CD4-positive, alpha-beta T cell treated with Interferon alpha-2 for 1 hour (primary cell): ENCODE measurements at places on chromosomes 7 and 10.

- DNase-seq, result no peak
Measured at GRCh38 chr10:79927111-79927828, 21.6 kb downstream of the SFTPD start.

- DNase-seq, result no peak
Measured at GRCh38 chr10:76401006-76401405, 969.6 kb downstream of the LRMDA start.

DNA sequence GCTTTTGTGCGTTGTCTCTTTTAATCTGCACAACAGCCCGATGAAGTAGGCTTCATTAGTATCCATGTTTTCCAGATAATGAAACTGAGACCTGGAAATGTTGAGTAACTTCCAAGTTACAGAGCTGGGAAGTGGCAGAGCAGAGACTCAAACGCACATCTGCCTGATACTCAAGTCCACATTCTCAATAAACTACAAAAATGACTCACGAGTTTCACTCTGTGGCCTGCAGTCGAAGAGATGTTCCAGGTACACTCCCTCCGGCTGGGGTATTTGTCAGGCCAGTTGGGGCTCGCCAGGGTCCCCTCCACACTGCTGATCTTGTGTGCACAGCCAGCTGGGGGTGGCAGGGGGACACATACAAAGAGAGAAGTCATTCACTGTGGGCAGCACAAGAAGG is 17.7 kb upstream of the OPALIN start:
- DNase-seq, result no peak

- DNase-seq, result no peak
Measured at GRCh38 chr10:129969184-129969910, 5.3 kb upstream of the EBF3 start.

- DNase-seq, result peak; percentile 15
Measured at GRCh38 chr7:23247603-23248335, 1.2 kb downstream of the GPNMB start.

- DNase-seq, result no peak
Measured at GRCh38 chr7:7902845-7903244, 65.8 kb upstream of the GLCCI1 start.

DNA sequence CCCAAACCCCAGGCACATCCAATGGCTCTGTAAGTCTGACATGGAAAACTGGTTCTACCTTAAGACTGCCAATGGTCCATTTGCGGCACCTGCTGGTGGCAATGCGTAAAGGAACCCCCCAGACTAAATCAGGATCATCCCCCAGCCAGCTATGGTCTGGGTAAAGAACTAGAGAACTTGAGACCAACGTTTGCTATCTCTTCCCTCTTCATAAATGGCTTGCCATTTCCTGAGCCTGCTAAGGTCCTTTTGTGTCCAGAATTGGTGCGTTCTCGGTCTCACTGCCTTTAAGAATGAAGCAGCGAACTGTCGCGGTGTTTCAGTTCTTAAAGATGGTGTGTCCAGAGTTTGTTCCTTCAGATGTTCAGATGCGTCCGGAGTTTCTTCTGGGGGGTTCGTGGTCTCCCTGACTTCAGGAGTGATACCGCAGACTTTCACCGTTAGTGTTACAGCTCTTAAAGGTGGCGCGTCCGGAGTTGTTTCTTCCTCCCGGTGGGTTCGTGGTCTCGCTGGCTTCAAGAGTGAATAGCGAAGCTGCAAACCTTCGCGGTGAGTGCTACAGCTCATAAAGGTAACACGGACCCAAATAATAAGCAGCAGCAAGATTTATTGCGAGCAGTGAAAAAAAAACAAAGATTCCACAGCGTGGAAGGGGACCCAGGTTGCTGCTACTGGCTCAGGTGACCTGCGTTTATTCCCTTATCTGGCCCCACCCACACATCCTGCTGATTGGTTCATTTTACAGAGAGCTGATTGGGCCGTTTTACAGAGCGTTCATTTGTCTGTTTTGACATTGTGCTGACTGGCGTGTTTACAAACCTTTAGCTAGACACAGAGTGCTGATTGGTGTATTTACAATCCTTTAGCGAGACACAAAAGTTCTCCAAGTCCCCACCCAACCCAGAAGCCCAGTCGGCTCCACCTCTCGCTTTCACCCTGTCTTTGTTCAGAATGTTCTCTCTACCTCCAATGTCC is 95.4 kb downstream of the ELMO1 start:
- DNase-seq, result peak; percentile 79

DNA sequence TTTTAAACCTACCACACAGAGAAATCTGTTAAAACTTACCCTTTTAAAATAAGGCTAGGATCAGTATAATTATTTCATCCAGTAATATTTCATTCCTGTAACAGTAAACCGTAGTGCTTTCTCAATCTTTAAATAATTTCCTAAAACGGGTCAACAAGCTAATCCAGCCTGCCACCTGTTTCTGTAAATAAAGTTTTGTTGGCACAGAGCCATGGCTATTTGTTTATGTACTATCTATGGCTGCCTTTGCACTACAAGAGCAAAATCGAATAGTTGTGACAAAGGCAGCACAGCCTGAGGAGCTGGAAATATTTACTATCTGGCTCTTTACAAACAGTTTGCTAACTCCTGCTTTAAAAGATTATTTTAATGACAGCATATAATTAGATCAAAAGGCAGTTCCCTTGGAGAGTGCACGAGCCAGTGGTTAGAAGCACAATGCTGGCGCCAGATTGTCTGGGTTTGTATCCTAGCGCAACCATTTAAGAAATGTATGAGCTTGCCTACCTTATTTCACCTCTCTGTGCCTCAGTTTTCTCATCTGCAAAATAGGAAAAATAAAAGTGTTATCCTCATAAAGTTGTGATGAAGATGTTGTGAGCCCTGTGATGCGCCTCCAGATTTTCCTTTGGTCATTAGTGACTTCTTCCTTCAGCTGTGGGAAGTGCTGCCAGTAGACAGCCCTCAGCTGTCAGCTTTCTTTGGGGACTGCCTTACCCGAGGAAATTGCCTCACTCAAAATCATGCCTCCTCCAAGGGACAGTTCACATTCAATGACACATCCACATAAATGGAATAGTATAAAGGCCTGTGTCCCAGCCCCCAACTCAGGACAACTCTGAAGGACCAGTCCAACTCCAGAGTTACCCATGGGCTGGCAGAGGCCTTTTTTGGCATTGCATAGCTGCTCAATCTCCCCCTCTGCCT is 11.8 kb upstream of the MIOS start:
- no peak for DNase-seq

- DNase-seq, result no peak
Measured at GRCh38 chr7:92282930-92283329, 37.2 kb downstream of the ANKIB1 start.

DNA sequence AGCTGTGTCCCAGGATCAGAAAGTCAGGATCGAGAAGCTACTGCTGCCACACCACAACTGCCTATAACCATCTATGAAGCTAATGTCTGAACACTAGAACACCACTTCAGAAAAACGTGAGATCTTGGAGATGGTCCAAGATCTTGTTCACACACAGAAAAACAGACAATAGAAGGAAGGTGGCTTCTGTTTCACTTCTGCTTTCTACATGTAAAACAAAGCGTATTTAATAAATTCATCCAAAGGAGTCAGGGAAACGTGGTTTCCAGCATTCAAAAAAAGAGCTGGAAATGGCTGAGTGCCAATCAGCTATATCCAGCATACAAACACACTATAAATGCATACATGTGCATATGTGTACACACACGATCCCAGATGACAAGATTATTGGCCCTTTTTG is 70.2 kb upstream of the CCDC71L start:
- DNase-seq, result no peak

DNA sequence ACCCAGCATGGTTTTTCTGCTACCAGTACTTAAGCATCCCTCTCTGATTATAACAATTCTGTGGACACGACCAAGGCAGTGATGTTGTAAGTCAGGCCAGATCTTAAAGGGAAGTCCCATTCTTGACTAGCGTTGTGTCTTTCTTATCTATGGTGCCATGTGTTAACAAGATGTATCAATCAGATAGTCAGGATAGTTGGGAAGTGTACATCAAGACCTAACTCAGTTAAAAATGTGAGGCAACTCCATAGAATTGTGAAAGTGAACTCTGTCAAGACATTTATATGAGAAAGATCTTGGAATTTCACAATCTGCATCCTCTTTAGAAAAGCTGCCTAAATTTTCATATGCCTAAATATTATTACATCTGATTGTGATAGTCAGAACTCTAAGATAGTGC is 341.7 kb upstream of the SEMA3D start:
- DNase-seq, result no peak

DNA sequence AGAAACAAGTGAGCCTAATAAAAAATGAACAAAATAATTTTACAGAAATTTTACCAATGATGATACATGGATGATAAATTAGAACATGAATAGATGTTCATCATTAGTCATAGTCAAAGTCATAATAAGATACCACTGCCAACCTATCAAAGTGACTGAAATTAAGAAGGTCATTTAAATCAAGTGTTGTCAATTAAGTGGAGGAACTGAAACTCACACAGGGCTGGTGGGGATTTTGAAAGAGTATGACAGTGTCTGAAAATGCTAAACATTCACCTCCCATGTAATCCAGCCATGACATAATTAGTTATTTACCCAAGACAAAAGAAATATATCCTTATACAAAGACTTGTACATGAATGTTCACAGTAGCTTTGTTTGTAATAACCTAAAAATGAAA is 57.1 kb upstream of the DYNC1I1 start:
- no peak for DNase-seq

GRCh38 chr10:129105266-129105665 is 361.8 kb upstream of the MGMT start:
- no peak for DNase-seq

DNA sequence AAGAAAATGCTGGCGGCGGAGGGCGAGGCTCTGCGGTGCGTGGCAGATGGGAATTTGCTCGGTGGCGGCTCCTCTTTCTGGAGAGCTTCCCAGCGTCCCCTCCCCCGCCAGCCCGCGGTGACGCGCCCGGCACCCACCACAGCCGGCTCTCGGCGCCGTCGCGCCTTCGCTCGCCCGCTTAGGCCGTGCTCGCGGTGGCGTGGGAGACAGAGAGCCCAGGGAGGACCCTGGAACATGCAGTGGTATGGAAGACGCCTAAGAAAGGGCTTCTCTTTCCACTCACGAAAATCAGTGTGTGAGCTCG is 576 bp upstream of the CSGALNACT2 start:
- no peak for DNase-seq

DNA sequence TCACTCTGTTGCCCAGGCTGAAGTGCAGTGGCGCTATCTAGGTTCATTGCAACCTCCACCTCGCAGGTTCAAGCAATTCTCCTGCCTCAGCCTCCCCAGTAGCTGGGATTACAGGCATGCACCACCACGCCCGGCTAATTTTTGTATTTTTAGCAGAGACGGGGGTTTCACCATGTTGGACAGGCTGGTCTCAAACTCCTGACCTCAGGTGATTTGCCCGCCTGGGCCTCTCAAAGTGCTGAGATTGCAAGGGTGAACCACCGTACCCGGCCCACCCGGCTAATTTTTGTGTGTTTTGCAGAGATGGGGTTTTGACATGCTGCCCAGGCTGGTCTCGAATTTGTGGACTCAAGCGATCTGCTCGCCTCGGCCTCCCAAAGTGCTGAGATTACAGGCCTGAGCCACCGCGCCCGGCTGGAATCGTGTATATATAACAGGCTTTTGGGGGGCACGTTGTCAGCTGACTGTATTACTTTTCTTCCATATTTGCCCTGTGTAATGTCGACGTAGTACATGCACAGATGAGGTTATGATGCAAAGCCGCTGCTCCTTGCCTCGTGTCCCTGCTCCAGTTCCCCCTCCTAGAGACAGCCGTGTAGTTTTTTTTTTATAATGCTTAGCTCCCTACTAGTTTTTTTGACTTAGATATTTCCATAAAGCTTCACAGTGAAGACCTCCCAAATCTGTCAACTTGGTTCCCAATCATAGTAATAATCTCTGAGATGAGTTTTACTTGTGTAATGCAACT is 883 bp upstream of the TRA2A start:
- no peak for DNase-seq

DNA sequence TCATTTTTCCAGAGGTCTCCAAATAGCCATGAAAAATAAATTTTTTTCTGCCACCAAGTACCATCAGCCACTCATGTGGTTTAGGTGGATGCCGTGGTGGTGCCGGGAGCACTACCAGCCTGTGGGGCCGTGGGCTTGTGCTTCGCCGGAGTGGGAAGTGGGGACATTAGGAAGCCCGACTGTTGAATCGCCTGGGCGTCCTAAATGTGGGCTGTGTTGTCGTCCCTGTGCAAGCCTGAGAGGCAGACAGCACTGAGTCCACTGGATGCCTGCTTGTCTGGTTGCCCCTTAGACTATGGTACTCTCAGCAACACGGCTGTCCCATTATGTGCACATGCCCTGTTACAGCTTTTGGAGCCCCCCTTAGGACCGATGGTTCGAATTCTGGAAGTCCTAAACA is 59.9 kb downstream of the MGMT start:
- no peak for DNase-seq

- no peak for DNase-seq
Measured at GRCh38 chr10:52621635-52622079, 150.9 kb downstream of the MBL2 start.

DNA sequence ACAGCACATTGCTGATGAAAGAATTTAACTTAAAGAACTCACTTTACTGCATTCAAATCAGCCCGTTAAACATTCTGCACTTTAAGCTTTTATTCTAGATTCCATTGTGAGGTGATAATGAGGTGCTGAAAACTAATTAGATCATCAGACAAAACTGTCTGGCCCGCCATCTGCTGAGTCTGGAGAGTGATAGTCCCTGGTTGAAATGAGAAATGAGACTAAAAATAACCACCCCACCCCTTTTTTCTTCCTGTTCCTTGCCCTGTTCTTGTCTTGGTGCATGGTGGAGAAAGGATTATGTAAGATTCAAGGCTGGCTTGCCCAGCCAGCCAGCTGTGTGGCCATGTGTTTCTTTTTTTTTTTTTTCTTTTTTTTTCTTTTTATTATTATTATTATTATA is 277.0 kb upstream of the COBL start:
- DNase-seq, result no peak
